GM18507 (cell line): ENCODE measurements at places on chromosomes 12 and 14.

DNA sequence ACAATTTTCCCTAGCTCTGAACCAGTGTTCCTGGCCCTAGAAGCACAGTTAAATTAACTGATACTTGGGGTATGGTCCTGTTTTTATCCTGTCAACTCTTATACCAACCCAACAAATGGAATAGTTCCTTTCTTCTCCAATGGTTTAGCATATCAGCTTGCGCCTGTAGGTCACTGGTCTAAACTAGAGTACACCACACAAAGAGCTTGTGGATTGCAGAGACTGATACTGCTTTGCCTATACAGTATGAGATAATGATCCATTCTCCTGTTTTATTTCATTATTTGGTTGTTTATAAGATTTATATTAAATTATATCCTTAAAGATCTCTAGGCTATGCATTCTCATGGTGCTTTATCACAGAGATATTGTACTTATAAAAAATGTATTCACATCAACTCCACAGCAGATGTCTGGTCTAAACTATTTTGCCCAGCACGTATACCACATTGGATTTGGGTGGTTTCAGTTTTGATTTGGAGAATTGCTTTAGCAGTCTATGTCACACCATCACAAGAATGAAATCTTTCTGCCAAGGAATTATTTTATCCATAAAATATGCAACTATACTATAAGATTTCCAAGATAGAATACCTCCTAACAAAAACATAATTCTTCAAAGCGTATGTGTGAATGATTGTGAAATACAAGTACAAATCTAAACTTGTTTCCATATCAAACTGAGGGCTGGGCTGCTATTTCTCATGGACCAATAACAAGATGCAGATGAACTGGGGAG is 142.1 kb downstream of the SLC16A7 start:
- DNase-seq, result no peak

DNA sequence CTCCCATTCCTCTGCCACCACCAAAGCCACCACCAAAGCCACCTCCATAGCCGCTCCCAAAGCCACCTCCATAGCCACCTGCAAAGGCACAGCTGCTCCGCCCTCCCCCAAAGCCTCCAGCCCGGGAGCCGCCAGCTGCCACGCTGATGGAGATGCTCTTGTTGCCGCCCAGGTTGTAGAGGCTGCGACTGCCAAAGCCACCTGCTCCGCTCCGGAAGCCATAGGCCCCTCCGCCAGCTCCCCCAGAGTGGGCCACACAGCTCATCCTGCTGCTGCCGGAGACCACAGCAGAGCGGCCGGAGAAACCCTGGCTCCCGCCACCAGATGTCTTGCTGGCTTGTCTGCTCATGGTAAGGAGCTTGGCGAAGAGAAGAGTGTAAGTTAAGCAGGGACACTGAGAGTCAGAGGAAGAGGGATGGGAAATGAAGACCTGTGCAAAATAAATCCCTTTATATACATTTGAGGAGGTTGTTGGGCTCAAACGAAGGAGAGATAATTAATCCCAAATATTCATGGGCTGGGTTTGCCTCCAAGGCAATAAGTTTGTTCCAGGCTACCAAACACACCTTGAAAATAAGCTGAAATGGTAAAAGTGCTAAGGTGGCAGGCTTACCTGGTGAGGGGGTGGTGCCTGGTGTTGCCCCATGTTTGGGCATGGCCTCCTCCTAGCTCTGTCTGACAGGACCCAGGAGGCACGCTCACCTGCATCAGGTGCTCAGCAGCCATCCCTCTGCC is at the start of gene KRT3:
KRT3 (minus strand) TSS at position 424 of the 735 bp plus-strand sequence; CDS start at position 349, 75 bp downstream.
- no peak for DNase-seq

GRCh38 chr12:132488127-132489077 is 1.5 kb upstream of the FBRSL1 start:
- DNase-seq, result no peak

GRCh38 chr14:100871234-100872186 is 32.0 kb downstream of the RTL1 start:
- no peak for DNase-seq

DNA sequence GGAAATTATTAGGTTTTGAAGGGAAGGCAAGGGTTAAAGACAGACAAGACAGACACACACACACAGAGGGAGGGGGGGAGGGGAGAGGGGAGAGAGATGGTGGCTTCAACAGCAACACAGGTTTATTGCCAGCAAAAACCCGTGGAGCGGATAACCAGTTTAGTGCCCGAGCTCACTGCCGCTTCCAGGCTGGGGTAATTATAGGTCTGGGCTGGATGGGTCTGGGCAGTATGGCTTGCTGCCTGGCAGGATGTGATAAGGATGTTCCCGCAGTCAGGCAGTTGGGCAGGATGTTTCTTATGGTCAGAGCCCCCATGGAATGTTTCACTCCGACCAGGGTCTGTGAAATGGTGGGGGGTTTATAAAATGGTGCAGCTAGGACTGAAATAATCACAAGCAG is 4.4 kb upstream of the TDRD9 start:
- DNase-seq, result no peak

DNA sequence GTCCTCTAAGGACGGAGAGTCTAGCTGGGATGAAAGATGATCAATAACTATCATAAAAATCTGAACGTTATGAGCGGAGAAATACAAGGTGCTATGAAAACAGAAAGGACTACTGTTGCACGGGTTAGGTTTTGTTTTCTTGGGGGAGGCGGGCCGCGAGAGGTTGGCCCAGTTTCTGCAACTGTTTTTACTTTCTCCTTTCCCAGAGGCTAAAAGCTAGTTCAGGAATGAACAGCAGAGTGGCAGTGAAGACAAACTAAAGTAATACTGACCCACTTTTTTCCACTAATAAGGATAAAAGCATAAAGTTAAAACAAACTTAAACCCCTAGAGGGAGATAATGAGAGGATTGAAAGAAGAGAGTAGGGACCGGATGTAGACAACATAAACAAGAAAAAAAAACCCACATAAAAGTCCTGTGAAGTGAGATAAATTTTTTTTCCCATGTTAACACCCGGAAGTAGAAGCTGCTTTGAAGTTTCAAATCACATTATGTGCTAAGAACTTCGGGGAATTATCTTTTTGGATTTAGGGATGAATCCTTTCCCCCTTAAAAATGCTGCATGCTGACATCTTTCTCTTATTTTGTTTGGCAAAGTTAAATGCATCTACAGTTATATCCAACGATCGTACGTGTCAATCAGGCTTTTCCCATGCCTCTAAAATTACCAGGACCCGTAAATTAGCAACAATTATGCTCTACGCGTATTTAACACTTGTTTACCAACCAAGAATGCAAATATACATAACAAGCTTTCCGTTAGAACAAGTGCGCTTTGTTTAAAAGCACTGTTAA is 1.0 kb upstream of the CDK17 start:
- peak; percentile 36 for DNase-seq
